ENCODE measurements at places on chromosomes 16 and 17. TPM values are rescaled to one million over a fixed set of nuclear protein-coding genes. Genes with fewer than 3 reads are reported as not detected.

EVPLL gene
- total RNA-seq, result 0.37 TPM

DYNLRB2 gene
- total RNA-seq, result not detected

ETV4 gene
- 2.9 TPM for total RNA-seq

FDXR gene
- total RNA-seq, result 21.3 TPM

SPNS1 gene
- 14.2 TPM for total RNA-seq

TEKT1 gene
- not detected for total RNA-seq

MYH2 gene
- not detected for total RNA-seq

- H3K36me3 ChIP-seq, result no peaks in the 10 kb centered on the region
- DNase-seq, result no peak
Measured at GRCh38 chr16:55474821-55475220, 4.2 kb upstream of the MMP2 start.

Measured in activated CD4-positive, alpha-beta T cell treated with anti-CD3 and anti-CD28 coated beads for 36 hours (primary cell).